Activated CD4-positive, alpha-beta T cell treated with anti-CD3 and anti-CD28 coated beads for 24 hours (primary cell): ENCODE measurements at places on chromosomes 12 and 14.

GRCh38 chr12:20142316-20142715 is 226.0 kb upstream of the PDE3A start:
- DNase-seq, result no peak

- DNase-seq, result no peak
Measured at GRCh38 chr12:79115743-79116142, 251.2 kb downstream of the SYT1 start.

- no peak for DNase-seq
Measured at GRCh38 chr12:40001406-40001805, 104.5 kb downstream of the SLC2A13 start.

DNA sequence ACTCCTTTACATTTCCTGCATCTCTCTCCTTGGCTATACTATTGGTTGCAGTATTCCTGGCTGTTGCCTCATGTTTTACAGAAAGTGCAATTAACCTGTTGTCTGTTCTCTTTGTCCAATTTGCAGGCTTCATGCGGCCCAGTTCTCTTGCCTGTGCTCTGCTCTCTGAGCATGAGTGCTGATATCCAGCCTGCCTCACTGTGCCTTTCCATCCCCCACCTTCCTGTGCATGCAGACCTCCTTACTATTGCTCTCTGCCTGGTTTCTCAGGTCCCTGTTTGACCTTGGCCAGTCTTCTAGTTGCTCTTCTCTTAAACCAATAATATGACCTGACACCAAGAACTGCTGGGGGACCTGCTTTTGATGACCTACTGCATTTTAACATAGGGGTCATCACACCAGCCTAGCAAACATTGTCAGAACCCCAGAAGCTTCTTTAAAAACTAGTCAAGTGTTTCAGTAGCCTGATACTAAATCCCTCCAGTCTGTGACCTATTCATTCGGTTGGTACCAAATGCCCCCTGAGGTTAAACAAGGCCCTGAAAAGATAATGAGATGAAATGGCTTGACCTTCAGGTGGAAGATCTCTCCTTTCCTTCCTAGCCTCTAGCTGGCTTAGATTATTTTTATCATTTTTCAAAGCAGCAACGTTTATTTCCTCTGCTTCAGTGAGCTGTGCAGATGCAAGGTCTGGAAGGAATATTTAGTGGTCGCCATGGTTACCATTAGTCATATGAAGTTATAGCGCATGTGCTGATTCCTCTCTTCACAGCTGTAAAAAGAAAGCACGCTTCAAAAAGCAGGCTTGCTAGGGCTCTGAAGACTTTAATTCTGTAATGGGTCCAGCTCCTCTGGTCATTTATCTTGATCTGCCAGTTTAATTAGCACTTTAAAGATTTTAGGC is 216.5 kb downstream of the PHLDA1 start:
- no peak for DNase-seq

GRCh38 chr14:102077382-102077709 is 9.5 kb downstream of the HSP90AA1 start:
- DNase-seq, result no peak

GRCh38 chr14:68982581-68982980 is 3.5 kb upstream of the ACTN1 start:
- no peak for DNase-seq

- no peak for DNase-seq
Measured at GRCh38 chr12:104570174-104570907, 113.6 kb downstream of the CHST11 start.
